ENCODE measurements at places on chromosomes 13 and 19.

DNA sequence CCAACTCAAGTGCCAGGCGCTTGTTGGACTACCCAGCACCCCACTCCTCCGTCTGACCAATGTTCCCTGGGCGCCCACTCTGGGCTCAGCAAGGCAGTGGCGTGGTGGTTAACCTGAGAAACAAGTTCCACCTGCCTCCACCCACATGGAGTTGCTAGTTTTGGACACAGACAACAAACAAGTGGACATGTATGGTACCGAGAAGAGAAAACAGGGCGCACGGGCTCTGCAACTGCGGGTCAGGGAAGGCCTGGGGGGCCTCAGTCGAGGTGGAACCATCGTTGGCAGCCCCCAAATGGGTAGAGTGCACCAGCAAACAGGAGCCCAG lies 2.5 kb downstream of the MIER2 start:
- no peak for DNase-seq

DNA sequence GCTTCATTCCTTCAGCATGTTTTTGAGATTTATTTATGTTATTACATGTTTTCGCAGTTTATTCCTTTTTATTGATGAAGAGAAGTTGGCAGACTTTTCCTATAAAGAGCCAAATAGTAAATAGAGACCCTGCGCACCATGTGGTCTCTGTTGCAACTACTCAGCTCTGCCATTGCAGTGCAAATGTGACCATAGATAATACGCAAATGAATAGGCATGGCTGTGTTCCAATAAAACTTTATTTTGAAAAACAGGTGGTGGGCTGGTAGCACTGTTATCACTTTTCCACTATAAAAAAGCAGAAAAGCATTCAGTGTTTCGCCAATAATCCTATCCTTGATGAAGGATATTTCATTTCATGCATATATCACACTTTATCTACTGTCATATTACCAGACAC lies 95.0 kb downstream of the DNAJC3 start:
- no peak for DNase-seq

GRCh38 chr19:54415208-54415900 lies at the start of gene TTYH1:
Gene TTYH1, plus strand, starts transcription at chr19:54415464. Its CDS starts 89 bp downstream, at chr19:54415553.
- no peak for DNase-seq

- DNase-seq: peak; percentile 87
Measured at GRCh38 chr19:50333235-50333736, 4.1 kb upstream of the KCNC3 start.

DNA sequence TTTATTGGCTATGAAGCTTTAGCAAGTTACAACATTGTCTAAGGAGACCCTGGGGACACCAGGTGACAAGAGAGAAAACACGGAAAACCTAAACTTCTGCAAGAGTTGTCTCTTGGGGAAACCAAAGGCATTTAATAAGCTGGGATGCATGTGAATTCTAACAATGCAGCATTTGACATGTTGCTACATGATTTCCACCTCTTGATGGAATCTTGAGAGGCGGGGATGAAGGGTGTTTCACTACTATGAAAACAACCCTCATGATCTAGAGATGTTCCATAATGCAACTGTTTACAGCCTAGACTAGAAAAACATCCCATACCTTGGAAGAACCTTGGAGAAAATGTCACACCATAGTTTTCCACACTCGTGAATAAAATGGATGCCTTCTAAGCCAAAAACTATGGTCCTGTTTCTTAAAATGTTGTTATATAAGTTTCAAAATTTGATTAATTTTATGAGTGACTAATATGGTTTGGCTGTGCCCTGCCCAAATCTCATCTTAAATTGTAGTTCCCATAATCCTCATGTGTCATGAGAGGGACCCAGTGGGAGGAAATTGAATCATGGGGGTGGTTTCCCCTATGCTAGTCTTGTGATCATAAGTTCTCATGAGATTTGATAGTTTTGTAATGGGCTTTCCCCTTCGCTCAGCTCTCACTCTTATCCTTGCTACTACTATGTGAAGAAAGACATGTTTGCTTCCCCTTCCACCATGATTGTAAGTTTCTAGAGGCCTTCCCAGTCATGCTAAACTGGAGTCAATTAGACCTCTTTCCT lies 164.6 kb downstream of the TNFSF13B start:
- no peak for DNase-seq

Data from left forelimb (tissue), 1 donor.